Heart right ventricle (tissue), 16 donors: ENCODE measurements at places on chromosomes 16 and 17. TPM values are rescaled to one million over a fixed set of nuclear protein-coding genes. Genes with fewer than 3 reads are reported as not detected.

LRRC75A gene
- total RNA-seq = 0.34 TPM

HS3ST3B1 gene
- total RNA-seq = 1.9 TPM

TBC1D28 gene
- total RNA-seq = not detected

STH gene
- total RNA-seq = not detected

SPEM3 gene
- total RNA-seq = not detected

TMED6 gene
- 0.41 TPM for total RNA-seq

SOX9 gene
- 12.3 TPM for total RNA-seq

CDH11 gene
- total RNA-seq = 10.8 TPM

TENT4B gene
- 7.2 TPM for total RNA-seq

OR4D2 gene
- not detected for total RNA-seq

GRCh38 chr16:86299882-86300610 lies 210.3 kb upstream of the FOXF1 start:
- no peak for DNase-seq

- DNase-seq = no peak
These were observed 4.8 kb downstream of the GSE1 start for GRCh38 chr16:85617948-85618347.

DNA sequence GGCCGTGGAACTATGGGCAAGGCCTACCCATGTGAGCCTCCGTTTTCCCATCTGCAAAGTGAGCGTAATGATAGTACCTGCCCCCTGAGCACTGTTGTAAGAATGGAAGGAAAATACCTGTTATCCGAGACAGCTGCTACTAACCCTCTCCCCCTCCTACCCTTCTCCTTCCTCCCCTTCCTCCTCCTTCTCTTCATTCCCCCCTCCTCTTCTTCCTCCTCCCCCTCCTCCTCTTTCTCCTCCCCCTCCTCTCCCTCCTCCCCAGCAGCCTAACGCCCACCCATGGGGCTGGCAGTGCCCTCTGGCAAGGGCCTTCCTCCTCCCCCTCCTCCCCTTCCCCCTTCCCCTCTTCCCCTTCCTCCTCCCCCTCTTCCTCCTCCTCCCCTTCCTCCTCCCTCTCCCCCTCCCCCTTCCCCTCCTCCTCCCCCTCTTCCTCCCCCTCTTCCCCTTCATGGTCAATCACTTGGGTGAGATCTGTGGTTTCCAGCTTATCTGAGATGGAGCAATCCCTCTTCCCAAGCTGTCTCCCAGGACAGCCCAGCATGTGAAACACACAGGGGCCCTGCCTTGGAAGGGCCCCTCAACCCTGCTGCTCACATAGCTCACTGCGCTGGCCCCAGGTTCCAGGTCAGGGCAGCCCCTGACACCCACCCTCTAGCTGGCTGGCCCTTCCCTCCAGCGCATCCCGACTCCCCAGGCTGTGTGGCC lies 6.4 kb downstream of the ZFPM1 start:
- DNase-seq = no peak

DNA sequence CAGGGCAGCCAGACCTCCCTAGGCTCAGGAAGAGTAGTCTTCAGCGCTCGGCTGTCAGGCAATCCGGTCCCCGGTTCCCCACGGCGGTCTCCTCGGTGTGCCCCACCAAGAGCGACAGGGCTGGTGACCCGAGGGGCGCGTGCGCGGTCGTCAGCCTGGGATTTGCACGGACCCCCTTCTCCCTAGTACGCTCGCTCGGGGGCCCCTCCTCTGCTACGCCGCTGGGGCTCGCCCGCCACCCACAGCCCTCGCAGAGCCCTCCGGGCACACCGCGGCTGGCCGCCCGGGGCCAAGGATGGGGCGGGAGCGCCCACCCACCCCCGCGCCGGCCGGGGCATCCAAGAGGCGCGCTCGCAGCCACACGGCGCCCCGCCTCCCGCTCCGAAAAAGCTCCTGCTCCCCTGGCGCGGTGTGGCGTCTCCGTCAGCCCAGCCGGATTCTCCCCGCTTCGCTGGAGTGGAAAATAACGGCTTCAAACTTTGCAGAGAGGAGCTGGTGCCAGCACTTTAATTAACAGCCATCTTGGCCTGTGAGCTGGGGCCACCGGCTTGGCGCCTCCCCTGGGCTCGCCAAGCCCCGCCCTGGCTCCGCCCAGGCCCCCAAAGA lies 2.1 kb upstream of the C1QL1 start:
- DNase-seq = peak; percentile 45

DNA sequence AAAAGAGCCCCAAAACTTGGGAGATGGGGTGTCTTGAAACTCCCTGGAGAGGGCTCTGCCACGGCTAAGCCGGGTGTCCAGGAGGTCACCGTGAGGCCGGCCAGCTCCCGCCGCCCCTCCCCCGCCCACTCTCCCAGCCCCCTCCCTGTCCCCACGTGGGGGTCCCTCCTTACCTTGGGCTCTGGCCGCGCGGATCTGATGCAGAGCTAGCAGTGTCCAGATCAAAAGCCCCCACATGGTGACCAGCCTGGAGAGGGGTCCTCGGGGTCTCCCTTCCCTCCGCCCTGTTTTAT lies 447 bp downstream of the SDK2 start:
- no peak for DNase-seq

GRCh38 chr16:945271-946047 lies 25.3 kb downstream of the LMF1 start:
- DNase-seq = no peak

- DNase-seq = no peak
These were observed 375 bp upstream of the KRT32 start for GRCh38 chr17:41467561-41467960.

DNA sequence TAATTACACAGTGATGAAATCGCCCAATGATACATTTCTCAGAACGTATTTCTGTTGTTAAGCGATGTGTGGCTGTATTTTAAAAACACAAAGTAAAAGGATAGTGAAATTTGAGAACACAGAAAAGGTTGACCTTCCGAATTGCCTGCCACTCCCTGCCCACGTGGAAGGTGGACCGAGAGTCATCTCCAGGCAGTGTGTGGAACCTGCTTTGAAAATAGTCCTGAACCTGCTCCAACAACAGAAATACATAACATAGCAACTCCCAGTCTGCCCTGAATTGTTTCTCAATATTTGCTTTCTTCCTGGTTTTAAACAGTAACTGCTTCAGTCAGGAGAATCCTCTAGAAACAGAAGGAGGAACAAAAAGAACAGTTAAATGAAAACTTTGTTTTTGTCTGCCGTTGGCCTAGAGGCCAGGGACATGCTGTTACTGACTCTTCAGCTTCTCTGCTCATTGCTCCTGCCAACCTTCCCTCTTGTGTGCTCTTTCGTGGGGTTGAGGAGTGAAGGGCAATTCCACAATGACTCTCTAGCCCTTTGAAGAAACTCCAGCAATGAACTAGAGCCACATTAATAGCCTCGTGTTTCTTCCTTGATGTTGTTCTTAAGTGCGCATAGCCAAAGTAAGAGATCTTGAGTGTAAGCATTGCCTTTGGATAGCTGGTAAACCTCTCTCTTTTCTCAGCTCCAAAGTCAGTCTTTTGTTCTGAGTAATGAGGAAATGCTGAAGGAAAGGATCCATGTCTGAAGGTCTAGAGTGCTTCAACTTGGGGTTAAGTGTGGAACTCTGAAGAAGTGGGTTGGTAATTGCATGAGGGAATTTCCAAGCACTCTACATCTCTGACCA lies 452.5 kb upstream of the CCL2 start:
- no peak for DNase-seq

GRCh38 chr16:57815987-57816745 lies 13.9 kb upstream of the KIFC3 start:
- DNase-seq = peak; percentile 83

GRCh38 chr16:64365448-64365931 lies 756.4 kb downstream of the CDH11 start:
- DNase-seq = no peak

DNA sequence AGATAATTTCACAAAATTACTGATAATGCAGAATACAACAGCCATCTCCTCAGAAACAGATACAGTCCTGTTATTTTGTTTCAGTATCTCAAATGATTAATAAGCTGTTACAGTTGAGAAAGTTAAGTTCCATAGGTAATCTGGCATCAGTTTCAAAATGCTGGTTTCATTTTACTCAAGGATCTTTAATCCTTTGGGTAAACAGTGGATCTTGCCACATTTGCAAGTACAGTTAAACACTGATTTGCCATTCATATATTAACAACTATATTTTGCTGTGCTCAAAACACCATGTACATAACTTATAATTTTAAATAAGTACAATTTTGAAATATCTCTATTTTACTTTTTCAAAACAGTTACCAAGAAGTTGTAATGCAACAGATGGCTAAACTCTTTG lies 31.2 kb downstream of the RPGRIP1L start:
- no peak for DNase-seq

- DNase-seq = peak; percentile 59
These were observed 53.7 kb downstream of the SNX20 start for GRCh38 chr16:50627419-50627818.

- peak; percentile 56 for DNase-seq
These were observed 800 bp downstream of the PLEKHH3 start for GRCh38 chr17:42675965-42676423.
